ENCODE measurements at places on chromosomes 6 and 20.

- no peak for DNase-seq
Measured at GRCh38 chr6:166036316-166037095, 131.1 kb downstream of the TBXT start.

DNA sequence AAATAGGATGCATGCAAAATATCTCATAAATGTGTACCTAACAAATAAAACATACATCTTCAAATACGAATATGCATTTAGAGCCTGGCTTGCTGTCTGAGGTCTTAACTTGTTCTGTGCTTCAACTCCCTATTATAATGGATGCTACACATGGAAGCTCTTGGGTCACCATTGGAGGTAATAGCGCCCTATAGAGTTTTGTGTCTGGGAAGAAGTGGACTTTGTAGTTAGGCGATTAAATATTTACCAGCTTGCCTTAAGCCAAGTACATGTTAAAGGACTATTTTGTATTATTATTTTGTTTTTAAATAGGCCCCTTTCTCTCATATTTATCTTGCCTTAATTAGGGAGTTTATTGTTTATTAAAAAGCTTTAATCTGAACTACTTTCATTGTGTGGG, 107.4 kb downstream of the LAMA2 start:
- DNase-seq, result no peak

DNA sequence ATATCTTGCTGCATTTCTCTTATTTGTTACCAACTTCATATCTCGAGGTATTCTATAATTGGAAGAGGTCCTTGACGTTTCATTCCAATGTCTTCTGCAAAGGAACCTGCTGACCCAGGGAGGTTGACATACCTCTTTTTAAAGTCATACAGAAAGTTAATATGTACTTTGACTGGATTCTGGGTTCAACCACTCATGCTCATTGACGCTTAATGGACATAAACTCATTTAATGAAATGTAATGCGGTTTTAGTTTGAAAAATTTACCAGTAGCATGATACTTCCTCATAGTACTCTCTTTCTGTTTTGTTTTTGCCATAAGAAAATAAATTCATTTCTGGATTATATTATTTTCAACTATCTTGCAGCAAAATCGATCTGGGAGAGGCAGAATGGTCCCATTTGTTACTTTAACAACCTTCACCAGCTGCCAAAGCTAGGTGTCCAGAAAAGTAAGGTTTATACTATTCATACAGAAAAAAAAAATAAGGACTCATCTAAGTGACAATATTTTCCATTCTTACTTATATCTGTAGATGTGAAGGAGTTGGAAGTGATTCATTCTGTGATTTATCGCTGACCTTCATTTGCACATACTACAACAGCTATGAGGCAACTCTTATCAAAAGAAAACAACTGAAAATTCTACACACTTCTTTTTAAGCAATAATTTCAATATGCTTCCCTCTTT, 101.6 kb downstream of the ATXN1 start:
- DNase-seq, result no peak

GRCh38 chr20:8656335-8656734, 412.6 kb upstream of the PLCB4 start:
- peak; percentile 26 for DNase-seq

DNA sequence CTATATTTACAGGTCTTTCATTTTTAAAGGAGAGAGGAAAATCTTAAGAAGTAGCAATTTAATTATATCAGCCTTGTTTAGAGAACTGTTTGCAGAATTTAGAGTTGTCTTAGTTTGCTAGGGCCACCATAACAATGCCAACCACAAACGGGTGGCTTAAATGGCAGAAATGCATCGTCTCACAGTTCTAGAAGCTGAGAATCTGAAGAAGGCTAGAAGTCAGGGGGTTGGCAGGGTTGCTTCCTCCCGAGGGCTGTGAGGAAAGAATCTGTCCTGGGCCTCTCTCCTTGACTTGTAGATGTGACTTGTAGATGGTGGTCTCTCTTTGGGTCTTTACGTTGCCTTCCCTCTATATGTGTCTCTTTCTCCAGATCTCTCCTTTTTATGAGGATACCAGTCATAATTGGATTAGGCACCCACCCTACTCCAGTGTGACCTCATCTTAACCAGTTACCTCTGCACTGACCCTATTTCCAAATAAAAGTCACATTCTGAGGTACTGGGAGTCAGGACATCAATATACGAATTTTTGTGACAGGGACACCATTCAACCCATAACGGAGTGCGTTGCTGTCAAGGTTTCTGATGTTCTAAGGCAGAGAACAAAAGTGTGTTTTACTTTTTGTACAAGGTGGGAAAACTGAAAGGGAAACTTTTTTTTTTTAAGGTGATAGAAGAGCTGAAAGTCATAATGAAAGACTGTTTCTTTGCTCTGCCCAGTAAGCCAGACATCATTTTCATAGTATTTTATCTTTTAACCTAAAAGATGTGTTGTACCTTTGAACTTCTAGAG, 84.4 kb downstream of the SAMD3 start:
- DNase-seq, result no peak

Measured in renal pelvis (tissue), 12 donors.